ENCODE measurements at places on chromosomes 13 and 19.

- DNase-seq = no peak
These were observed 79.9 kb downstream of the STK24 start for GRCh38 chr13:98496966-98497365.

DNA sequence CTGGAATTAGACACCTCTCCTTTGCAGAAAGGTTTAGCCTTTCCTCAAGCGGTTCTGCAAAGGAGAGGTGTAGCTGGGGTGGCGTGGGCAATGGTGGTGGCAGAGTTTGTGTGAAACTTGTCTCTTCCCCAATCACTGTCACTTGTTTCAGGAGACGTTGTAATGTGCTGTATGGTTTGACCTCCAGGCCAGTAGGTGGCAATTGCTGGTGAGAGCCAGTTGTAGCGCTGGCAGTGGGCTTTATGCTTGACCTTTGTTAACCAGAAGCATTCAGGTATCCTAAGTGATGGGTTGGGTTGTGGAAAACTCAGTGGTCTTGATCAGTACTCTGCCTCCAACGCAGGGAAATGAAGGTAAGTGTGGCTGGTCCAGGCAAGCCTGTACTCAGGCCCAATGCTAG is 12.7 kb upstream of the LILRA5 start:
- no peak for DNase-seq

- DNase-seq = peak; percentile 36
These were observed 4.9 kb downstream of the PCDH20 start for GRCh38 chr13:61410669-61411297.

GRCh38 chr19:14138576-14139265 is 2.3 kb upstream of the ASF1B start:
- DNase-seq = peak; percentile 55

DNA sequence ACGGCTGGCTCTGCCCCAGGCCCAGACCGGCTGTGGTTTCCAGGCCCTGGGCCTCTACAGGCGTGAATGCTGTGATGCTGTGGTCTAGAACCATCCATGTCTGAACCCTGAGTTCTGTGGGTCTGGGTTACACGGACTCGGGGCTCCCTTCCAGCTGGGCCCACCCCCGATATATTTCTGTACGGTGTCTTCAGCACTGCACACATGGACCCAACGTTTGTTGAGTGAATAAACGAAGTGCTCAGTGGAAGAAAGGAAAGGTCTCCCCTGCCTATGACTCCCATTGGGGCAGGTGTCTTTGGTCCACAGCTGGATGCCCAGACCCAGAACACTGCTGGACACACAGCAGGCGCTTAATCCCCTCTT is 6.7 kb downstream of the TEKTIP1 start:
- DNase-seq = peak; percentile 8

- no peak for DNase-seq
These were observed 2.4 kb downstream of the CD320 start for GRCh38 chr19:8305798-8306197.
